Ecto neural progenitor cell (in vitro differentiated cells): ENCODE measurements at places on chromosomes 3 and 15.

GRCh38 chr3:145899241-145899640 lies 261.7 kb downstream of the PLOD2 start:
- DNase-seq = no peak

- DNase-seq = peak; percentile 12
Observed at GRCh38 chr3:37932505-37932904, 58.1 kb upstream of the VILL start.

- peak; percentile 24 for DNase-seq
Observed at GRCh38 chr3:13704174-13704573, 155.2 kb downstream of the FBLN2 start.

DNA sequence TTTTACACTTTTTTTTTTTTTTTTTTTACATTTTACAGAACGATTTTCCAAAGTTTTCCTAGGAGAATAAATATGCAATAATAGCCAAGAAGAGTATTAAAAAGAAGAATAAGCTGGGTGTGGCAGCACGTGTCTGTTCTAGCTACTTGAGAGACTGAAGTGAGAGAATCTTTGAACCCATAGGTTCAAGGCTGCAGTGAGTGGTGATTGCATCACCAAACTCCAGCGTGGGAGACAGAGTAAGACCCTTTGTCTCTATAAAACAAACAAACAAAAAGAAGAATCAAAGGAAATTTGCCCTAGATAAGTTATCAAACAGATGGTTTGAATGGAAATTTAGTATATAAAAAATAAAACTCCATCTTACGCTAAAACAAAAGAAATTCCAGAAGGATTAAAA lies 13.3 kb downstream of the XRN1 start:
- no peak for DNase-seq

DNA sequence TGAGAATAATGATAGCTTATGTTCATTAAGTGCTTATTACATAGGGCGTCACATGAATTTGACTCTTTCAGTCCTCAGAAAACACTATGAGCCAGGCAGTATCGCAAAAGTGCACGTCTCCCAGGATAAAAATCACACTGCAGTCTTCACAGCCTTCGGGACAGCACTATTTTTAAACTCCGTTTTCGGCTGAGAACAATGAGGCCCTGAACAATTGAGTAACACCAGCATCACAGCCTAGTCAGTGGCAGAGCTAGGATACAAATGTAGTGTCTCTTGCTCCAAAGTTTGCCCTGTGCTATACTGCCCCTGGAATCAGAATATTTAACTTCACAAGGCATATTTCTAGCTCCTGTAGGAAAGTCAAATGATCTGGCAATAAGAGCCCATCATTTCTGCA lies 852.1 kb upstream of the SEMA6D start:
- no peak for DNase-seq

DNA sequence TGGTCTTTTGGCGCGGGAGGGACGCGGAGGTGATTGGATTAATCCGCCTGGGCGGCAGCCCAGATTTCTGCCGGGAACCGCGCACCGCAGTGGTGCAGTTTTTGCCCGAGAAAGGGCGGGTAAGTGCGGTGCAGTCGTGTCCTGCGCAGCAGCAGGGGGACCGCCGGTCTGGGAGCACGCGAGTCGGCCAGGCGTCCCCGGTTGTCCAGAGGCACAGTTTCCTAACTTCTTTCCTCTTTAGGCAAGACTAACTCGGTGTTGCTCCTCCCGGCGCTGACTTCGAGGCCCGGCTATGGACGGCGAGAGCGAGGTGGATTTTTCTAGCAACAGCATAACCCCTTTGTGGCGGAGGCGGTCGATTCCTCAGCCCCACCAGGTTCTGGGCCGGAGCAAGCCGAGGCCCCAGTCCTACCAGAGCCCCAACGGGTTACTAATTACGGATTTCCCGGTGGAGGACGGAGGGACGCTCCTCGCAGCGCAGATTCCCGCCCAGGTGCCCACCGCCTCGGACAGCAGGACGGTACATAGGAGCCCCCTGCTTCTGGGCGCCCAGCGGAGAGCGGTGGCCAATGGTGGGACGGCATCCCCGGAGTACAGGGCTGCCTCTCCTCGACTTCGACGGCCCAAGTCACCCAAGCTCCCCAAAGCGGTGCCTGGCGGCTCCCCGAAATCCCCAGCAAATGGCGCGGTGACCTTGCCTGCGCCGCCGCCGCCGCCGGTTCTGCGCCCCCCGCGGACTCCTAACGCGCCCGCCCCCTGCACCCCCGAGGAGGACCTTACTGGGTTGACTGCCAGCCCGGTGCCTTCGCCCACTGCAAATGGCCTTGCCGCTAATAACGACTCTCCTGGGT lies 736 bp downstream of the ARHGEF26 start:
- peak; percentile 66 for DNase-seq

DNA sequence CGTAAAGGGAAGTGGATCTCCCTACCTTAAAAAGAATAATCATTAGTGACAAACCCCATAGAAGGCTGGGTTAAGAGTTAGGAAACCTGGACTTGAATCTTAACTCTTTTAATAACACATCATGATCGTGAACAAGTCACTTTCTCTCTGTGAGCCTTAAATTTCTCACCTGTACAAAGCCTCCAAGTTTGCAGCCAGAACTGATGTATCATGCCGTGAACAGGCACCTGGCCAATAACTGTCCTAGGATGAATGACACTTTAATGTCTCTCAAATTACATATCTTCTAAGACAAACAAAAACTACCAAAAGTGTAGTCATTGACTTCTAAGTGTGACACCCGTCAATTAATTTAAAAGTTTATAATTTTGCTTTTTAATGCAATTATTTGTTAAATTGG lies 3.9 kb downstream of the UPK1B start:
- DNase-seq = no peak

GRCh38 chr15:83110381-83110780 lies 2.9 kb downstream of the TM6SF1 start:
- no peak for DNase-seq

DNA sequence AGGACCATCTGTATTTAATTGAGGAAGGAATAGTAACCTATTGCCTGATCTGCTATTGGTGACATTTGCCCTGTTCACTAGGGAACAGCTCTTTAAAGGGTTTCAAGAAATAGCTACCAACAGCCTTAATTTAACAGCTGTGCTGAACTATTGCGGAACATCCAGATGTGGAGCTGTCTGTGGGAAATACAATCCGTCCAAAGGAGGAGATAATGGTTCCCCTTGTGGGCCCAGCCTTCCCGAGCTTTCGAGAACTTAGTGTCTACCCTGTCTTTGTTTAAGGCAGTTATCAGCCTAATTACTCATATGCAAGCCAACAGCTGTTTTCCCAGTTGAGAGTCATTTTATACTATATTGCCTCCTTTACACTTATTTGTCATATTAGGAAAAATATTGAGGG lies 398.6 kb downstream of the WDR72 start:
- DNase-seq = no peak

DNA sequence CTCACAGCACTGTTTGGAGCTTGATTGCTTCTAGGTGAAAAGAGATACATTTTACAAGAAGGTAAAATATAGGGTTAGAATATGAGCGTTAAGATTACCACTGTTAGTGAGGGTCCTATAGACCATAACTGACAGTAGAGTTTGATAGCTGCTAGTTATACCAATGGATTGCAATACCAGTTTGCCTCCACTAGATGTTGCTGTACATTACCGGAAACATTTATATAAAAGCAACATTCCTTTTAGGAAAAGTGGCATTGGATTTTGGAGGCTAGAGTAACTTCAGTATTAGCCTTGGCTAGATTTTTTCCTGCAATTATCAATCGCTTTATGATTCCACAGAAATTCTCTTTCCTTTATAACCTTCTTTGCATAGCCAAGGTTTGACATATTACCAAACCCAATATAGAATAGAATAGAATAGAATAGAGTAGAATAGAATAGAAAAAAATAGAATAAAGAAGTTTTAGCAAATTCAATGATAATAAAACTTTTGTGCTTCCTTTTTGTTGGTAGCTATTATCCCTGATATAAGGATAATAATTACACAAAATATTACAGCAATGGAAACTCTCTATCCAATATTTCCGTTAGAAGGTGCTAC lies 1093.6 kb upstream of the ALCAM start:
- DNase-seq = no peak

DNA sequence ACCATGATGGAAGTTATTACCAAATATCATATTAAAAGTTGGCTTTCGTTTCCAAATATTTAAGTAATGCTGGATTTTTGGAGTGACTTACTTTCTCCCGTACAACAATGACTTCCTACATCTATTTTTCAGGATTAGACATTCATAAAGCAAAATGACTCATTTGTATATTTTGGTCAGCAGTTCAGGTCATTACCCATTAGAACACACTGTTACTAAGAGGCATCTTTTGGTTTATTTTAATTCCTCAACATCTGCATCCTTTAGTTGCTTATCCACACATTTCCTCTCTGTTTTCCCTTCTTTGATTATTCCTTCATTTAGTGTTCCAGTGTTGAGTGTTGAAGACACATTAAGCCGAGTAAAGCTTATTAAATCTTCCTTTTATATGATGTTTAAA lies 348.2 kb downstream of the NAALADL2 start:
- DNase-seq = no peak

- DNase-seq = no peak
Observed at GRCh38 chr3:139307601-139308555, 35.9 kb upstream of the MRPS22 start.

DNA sequence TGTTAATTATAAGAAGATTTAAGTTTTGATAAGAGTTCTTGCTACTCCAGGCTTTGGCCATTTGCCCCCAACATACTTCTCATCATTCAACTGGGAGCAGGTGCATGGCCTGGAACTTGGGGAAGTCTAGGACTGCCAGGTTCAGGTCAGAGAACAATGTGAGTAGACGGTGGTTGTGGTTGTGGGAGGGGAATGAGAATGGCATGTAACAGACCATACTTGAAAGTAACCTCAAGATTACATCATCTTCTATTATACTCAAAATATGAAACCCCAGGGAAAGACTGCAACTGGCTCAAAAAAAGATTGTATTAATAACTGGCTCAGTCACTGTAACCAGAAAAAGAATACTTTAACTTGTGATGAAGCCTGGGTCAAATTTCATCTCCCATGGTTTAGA lies 364.9 kb upstream of the DPPA4 start:
- no peak for DNase-seq

- DNase-seq = no peak
Observed at GRCh38 chr3:49647741-49648140, 26.4 kb upstream of the APEH start.
